ENCODE measurements at places on chromosomes 16 and 17.

DNA sequence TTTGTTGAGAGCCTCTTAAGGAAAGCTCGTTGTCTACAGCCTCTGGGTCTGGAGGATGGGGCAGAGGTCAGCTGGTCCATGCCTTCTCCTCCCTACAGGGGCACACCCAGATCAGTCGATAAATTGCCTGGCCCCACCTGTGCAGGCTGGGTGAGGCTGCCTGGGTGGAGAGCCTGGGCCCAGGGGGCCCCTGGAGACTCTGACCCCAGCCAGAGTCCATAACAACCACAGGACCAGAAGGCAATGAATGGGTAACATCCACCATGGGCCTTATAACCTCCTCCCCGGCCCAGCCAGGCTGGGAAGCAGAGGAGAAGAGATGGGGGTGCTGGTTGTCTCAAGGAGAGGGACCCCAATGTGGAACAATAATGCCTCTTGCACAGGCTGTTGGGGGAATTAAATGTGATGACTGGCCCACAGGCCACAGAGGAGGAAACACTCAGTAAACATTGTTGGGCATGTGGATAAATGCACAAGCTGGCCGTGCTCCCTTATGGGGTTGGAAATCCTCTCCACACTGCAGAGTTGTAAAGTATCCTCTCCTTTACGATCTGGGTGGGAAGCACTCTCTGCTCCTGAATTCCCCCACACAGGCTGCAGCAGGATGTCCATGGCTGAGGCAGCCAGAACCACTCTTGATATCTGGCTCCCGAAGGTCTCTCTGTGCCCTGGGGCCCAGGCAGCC is 56.7 kb upstream of the TOB1 start:
- no peak for DNase-seq

DNA sequence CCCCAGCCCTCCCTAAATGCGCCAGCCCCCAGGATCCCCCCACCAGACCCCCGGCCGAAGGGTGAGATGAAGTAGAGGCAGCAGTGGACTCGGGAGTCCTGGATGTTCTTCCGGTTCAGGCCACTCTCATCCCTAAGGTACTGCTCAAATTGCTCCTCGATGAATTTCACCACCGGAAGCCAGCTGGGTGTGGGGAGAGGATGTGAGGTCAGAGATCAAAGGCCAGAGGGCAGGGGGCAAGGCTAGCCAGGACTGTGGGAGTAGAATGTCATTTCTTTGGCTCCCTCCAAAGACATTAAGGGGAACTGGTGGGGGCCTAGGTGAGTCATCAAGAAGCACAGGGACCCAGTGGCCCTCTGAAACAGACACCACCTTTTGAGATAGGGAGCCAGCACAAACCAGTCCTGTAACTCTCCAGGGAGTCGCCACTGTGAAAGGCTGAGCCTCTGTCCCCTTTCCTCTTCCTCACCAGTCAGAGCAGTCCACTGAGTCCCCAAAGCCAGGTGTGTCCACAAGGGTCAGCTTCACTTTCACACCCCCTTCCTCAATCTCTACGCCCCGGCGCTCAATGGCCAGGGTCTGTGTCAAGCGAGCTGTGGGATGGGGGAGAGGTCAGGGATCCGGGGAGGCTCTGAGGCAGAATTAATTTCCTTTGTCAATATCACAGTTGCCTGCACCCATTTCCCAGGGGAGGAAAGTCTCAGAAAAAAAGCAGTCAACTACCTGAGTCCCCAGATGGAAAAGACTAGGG is 895 bp downstream of the SEPTIN1 start:
- DNase-seq, result no peak

GRCh38 chr17:8469964-8470363 is 34.3 kb downstream of the NDEL1 start:
- no peak for DNase-seq

GRCh38 chr17:82963104-82963950 is 116.1 kb upstream of the METRNL start:
- no peak for DNase-seq

DNA sequence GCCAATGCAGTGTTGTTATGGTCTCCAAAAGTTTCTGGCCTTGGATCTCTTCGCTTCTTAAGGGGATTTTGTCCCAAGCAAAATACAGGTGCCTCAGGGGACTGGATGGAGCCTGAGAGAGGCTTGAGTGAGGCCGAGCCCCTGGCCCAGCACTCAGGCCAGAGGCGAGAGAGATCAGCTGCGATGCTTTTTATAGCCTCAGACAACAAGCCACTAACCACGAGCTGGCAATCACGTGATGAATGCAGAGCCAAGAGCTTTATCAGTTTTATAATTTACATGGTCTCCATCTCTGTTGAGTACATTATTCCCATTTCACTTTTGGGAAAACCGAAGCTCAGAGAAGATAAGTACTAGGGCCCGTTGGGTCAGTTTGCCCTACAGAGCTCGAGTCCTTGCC is 360.0 kb upstream of the CDH5 start:
- no peak for DNase-seq

GRCh38 chr16:29821643-29822115 is 1.4 kb downstream of the MVP start:
- no peak for DNase-seq

DNA sequence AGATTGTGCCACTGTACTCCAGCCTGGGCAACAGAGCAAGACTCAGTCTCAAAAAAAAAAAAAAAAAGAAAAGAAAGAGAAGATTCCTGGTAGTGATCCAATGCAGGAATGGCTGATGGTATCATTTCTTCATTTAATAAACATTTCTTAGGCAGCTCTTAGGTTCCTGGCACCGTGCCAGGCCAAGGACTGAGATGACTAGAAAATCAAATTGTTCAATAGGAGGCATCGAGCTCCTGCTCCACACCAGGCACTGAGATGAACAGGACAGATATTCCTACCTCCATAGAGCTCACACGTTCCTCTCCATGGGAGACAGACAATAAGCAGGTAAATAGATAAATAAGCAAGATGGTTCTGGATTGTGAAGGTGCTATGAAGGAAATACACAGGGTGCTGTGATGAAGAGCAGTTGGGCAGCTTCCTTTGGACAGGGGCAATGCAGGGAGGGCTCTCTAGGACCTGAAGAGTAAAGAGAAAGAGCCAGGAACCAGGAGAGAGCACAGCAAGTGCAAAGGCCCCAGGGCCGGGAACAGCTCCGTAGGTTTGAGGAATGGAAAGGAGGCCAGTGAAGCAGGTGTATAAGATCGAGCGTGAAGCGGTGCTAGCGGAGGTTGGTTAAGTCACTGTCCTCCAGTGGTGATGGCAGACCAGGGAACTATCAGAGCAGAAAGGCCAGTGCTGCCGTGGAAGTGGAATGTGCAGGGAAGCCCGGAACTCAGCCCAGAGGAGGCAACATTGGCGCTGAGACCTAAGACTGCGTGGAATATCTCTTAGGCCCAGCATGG is 26.5 kb upstream of the CRHR1 start:
- no peak for DNase-seq
